ENCODE measurements at places on chromosomes 12 and 14.

- no peak for DNase-seq
These were observed 161.0 kb upstream of the FKBP4 start for GRCh38 chr12:2633825-2634200.

DNA sequence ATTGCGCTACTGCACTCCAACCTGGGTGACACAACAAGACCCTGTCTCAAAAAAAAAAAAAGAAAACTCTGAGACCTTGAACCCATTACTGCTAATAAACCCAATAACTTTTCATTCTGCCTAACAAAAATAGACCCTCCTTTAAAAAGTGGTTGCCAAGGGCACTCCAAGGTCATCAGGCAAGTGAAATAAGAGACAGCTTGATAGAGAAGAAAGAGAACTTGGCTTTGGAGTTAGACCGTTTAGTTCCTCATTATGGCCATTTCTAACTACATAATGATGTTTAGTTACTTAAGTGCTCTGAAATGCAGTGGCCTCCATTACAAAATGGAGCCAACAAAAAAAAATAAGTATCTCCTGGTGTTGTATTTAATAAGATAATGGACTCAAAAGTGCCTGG, 55.9 kb downstream of the PHLDA1 start:
- DNase-seq: no peak

- no peak for DNase-seq
These were observed 4.5 kb downstream of the SLC35E3 start for GRCh38 chr12:68750506-68750905.

- peak; percentile 46 for DNase-seq
These were observed 691 bp downstream of the ZFYVE26 start for GRCh38 chr14:67815573-67816225.

GRCh38 chr12:4812624-4813327, 92.6 kb downstream of the GALNT8 start:
- no peak for DNase-seq

- no peak for DNase-seq
These were observed 607.2 kb upstream of the NOVA1 start for GRCh38 chr14:27205036-27205435.

DNA sequence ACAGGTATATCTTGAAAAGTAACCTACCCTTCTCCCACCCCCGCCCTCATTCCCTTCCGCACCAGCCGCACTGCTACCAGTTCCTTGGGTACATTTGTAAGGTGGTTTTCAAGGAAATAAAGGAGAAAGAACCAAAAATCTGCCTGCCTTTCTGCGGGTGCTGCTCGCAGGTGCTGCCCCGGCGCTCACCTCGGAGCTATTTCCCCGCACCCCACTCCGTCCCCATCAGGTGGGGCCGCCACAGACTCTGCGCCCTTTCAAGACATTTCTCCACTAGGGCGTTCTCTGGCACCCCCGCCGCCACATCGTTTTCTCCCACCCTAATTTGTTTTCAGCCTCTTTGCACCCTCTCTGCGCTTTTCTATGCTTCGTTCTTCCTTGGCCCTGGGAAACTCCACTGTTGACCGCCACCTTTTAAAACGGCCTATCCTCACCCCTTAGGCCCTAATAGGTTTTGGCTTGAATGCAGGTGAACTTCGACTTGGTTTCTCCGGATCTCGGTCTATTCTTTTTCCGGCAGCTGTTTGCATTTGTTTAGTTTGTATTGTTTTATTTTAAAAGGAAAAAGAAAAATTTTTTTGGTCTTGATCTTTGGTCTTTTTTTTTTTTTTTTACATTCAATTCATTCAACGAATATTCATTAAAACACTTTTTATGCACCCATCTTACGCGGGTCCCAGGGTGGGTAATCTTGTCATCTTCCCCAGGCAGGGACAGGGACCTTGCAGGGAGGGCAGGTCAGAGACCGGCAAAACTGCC, 3.0 kb downstream of the VSX2 start:
- DNase-seq: no peak

All from fibroblast of mammary gland (primary cell).